Left forelimb (tissue), 1 donor: ENCODE measurements at places on chromosomes 1 and 21.

DNA sequence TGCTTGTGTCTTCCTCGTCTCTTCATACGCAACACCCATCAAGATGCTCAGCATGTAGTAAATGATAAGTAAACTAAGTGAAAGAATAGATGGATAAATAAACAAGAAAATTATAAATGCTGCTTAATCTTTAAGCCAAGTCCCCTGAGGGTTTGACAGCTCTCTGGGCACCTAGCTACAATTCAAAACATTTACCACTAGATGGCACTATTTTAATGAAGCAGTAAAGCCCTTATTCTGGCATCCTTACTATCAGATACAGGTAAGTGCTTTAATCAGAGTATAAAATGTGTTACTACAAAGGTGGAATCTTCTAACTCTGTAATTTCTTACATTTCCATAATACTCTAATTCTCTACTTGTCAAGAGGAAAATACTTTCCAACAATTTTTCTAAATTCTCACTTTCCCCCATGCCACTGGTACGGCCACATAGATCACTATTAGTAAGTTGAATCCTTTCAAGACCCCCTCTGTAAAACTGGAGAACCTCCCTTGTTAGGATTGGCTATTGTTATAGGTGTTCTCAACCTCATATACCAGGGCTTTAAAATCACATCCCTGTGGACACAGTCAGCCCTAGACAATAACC lies 137.8 kb downstream of the BARHL2 start:
- DNase-seq, result no peak

DNA sequence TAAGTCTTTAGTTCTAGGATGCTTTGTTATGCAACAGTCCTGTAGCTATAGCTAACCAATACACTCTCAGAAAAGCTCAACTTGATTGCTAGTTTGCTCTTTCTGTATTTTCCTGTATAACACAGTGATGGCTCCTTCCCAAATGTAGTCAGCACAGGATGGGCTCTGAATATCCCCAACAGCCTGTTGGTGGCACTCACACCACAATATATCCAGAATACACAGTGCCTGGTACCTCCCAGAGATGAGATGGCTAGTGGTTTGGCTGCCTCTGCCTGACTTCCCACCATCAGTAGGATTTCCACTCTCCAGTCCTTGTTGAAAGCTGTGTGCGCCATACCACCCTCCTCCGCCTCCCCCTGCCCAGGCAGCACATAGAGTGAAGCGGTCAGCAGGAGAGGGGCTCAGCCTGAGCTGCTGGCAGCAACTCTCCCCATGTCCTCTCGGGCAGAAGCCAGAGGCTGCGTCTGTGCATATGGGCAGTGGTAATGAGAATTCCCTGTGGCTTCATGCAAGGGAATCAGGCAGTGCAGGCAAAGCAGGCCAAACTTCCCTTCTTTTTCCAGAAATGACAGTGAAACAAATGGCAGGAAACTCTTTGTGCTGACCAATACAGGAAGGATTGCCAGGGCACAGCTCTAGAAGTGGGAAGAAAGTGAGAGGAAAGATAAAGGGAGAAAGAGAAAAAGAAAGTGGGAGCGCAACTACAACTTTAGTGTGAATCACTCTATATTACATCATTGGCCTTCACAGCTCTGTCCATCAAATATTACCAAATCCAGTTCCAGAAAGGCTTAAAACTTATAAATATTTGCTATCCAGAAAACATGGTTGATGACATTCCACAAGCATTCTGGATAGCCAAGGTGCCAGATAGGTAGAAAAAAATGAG lies 49.7 kb downstream of the LMX1A start:
- DNase-seq, result no peak

- DNase-seq, result no peak
These were observed 41.7 kb downstream of the LRP8 start for GRCh38 chr1:53285969-53286760.

- DNase-seq, result no peak
These were observed 11.7 kb downstream of the DSCAM start for GRCh38 chr21:40835184-40835694.

DNA sequence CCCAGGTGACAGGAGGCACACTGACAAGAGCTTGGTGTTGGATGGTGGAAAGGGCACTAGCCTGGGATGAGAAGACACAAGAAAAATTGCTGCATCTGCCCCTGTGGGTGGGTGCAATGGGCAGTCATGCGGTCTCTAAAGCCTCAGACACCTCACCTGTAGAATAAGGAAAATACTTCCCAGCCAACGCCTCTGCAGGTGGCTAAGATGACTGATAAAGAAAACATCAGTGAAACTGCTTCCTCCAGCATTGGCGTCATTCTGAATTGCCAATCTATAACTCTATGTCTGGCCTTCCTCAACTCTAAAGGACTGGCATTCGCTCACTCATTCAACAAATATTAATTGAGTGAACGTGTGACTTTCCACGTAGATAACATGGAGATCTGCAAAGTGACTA lies 100.4 kb upstream of the F3 start:
- DNase-seq, result no peak

DNA sequence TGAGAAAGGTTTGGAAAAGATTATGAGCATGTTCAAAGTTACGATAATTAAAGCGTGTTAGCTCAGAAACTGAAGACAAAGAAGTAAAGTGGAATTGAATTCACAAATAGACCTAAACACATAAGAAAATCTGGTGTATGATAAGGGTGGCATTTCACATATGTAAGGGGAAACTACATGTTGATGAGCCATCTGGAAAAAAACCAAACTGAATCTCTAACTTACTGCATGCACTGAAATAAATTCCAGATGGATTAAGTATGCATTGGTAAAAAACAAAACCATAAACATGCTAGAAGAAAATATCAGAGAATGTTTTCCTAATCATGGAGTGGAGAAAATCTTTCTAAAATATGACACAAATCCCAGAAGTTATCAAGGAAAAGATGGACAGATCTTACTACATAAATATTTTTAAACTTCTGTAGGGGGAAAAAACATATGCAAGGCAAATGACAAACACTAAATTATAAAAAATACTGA lies 34.0 kb upstream of the CTPS1 start:
- no peak for DNase-seq

DNA sequence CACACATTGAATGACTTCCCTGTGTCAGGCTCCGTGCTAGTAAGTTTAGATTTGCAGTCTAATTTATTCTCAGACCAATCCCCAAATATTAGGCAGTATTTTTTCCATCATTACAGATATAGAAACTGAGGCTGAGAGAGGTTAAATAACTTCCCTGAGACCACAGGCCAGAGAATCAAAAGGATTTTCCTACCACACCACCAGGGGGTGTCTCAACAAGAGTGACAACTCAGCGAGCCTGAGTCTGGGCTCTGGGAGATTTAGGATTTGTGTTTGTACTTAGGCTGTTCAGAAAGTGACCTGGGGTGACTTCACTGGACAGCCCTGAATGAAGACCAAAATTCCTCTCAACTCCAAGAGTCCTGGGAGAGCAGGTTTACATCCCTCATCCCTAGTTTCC lies 13.3 kb upstream of the LCE5A start:
- no peak for DNase-seq

DNA sequence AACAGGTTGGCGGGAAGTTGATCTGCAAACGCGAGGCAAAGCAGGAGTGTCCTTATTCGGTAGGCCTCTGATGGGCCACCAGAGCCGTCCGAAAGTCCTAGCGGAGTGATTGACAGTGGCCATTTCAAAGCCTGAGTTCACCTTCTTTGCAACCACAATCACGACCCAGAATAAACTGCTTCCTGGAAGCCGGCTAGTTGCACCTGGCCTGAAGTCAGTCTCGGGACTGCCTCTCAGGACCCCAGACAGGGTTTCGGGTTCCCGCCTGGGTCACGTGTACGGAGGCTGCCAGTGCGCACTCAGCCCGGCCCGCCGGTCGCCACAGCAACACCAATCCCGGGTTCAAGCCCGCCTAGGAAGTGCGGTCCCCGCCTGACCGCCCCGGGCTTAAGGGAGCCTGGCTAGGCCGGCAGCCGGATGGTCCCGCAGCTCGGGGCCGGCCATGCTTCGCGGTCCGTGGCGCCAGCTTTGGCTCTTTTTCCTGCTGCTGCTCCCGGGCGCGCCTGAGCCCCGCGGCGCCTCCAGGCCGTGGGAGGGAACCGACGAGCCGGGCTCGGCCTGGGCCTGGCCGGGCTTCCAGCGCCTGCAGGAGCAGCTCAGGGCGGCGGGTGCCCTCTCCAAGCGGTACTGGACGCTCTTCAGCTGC lies at the start of gene TOR3A:
TOR3A (plus strand) TSS at position 384 of the 646 bp plus-strand sequence; CDS start at position 443, 59 bp downstream.
- peak; percentile 95 for DNase-seq

DNA sequence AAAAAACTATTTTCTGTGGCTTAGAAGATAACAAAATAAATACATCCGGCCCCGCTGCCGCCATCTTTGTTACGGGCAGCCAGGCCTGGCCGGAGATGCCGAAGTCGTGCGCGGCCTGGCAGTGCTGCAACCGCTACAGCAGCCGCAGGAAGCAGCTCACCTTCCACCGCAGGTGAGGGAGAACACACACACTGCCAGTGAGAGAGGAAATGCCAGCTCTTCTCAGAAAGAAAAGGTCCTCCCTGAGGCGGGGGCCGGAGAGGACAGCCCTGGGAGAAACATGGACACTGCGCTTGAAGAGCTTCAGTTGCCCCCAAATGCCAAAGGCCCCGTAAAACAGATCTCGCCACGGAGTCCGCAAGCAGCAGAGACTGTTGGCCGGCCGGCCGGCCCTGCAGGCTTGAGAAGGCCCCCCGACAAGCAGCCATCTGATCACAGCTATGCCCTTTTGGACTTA lies 323.2 kb downstream of the AMY1C start:
- no peak for DNase-seq

DNA sequence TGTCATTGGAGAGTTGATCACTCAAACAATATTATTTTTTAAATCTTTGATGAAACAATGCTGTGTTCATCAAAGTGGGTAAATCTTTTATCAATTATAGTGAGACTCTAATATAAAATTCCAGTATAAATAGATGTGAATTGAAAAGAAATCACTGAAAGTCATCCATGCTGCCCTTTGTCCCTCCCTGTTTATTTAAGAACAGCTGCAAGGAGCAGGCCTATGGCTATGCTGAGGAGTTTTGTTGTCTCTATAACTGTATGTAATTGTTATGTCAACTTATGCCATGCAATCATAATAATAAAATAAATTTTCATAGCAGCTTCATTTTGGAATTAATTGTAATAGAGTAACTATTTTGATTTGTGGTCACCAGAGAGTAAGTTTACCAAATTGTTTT lies 1272.4 kb upstream of the ADGRL4 start:
- DNase-seq, result no peak

DNA sequence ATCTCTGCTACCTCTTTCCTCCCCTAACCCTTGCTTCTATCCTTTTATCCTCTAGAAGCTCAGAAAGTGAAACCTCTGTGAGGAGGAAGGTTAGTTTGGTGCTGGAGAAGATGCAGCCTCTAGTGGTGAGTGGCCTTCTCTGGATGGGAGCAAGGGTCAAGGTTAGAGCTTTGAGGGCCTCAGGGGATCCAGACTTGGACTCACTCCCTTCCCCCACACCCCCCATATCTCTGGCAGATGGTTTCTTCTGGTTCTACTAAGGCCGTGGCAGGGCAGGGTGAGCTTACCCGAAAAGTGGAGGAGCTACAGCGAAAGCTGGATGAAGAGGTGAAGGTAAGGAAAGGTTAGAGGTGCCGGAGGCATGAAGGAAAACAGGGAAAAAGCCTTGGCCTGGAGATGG lies 9.2 kb downstream of the CGN start:
- no peak for DNase-seq

GRCh38 chr1:157092831-157093230 lies 6.8 kb downstream of the ETV3L start:
- DNase-seq, result no peak

- no peak for DNase-seq
These were observed 83.5 kb upstream of the HMCN1 start for GRCh38 chr1:185650602-185651230.

GRCh38 chr1:176950736-176951324 lies 213.7 kb downstream of the ASTN1 start:
- DNase-seq, result no peak

DNA sequence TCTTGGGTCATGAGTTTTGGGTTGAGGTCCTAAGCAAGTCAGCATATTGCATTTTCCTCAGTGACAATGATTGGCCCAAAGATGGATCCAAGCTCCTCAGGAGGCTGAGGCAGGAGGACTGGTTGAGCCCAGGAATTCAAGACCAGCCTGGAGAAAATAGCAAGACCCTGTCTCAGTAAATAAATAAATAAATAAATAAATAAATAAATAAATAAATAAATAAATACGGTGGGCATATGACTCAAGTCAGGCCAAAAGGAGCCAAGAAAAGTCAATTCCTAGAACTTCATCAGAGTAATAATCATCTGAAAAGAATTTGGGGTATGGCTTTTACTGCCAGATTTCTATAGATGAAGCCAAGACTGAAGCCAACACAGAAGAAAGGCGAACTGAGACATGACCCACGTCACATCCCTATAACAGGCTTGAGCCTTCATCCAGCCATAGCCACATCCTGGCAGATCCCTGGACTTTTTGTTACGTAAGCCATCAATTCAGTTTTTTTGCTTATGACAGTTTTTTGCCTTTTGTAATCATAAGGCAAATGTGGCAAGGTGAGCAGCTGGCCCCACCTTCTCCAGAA lies 88.5 kb upstream of the NFASC start:
- DNase-seq, result no peak

DNA sequence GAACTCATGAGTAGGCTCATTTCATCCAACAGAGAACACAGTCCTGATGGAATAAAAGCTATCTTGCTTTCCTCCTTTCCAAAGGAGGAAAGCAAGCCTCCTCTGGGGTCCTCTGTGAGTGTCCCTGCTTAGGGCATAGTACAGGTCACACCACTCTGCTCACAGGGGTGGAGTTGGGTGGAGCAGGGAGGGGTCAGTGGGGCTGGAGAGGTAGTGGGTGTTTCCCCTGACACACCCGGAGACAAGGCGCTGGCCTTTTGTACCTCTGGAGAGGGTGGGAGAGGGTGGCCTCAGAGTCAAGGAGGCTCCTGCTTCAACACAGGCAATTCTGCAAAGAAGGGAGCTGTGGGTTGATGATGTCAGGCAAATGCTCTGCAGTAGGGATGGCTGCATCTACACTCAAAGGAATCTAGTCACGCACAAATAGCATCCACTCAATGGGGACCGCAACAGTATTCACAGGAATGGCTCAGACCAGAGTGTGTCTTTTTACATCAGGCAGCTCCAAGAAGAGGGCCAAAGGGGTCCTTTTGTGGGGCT lies 58.6 kb upstream of the PLXNA2 start:
- DNase-seq, result no peak

DNA sequence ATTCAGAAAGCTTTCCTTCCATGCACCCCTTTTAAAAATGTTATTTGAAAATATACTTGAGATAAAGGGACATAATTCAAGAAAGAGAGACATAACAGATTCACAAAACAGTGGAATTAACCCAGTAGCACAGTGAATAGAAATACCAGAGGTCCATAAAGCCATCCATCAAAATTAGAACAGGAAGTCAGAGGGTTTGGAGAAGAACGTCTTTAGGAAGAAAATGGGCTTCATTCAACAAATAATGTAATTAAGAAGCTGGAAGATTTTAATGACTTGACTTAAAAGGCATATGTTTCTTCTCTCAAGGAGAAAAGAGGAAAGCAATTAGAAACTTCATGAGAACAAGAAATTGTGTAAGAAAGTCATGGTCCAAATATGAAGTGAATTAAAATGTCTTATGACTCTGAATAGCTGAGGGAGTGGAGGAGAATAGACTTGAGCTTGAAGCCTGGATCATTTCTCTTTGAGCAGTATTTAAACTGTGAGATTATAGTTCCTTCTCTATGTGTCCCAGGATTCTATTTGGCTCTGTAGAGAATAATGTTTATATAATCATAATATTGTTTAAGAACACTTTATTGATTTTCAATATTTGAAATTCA lies 7.9 kb upstream of the HCRTR1 start:
- DNase-seq, result no peak

- DNase-seq, result no peak
These were observed 35.2 kb downstream of the RGL1 start for GRCh38 chr1:183840140-183840539.

GRCh38 chr1:31410871-31411270 lies 2.1 kb upstream of the SERINC2 start:
- DNase-seq, result no peak
